ENCODE measurements at places on chromosomes 11 and 22.

DNA sequence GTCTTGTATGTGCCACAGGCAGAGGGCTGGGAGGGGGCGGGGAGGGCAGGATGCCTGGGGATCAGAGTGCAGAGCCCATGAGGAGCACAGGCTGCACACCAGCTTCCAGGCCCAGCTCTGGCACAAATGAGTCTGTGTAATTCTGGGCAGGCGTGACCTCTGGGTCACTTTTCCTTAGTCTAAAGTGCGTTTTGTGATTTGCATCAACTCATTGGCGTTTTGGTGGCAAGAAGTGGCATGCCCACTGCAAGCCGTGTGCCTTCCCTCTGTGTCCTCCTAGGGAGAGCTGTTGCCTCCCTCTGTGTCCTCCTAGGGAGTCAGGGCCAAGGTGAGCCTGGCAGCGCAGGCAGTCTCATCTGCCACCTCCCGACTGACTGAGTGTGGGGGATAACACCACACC, 17.2 kb downstream of the CHADL start:
- H3K27ac ChIP-seq = no peak overlapping the region
- no peak overlapping the region for H3K4me3 ChIP-seq
- H3K27me3 ChIP-seq = no peaks in the 10 kb centered on the region
- no peaks in the 10 kb centered on the region for H3K4me1 ChIP-seq
- H3K36me3 ChIP-seq = peaks cover 4% of the 10 kb centered on the region

GRCh38 chr11:74849525-74850391, 99.1 kb downstream of the XRRA1 start:
- no peak for DNase-seq
- H3K27me3 ChIP-seq = no peaks in the 10 kb centered on the region
- H3K27ac ChIP-seq = no peak overlapping the region
- no peak overlapping the region for H3K4me3 ChIP-seq
- no peaks in the 10 kb centered on the region for H3K4me1 ChIP-seq

GRCh38 chr11:115194802-115195110, 309.5 kb downstream of the CADM1 start:
- no peak overlapping the region for H3K27ac ChIP-seq
- H3K36me3 ChIP-seq = no peaks in the 10 kb centered on the region
- no peak overlapping the region for H3K4me3 ChIP-seq
- no peaks in the 10 kb centered on the region for H3K27me3 ChIP-seq
- no peak for DNase-seq

DNA sequence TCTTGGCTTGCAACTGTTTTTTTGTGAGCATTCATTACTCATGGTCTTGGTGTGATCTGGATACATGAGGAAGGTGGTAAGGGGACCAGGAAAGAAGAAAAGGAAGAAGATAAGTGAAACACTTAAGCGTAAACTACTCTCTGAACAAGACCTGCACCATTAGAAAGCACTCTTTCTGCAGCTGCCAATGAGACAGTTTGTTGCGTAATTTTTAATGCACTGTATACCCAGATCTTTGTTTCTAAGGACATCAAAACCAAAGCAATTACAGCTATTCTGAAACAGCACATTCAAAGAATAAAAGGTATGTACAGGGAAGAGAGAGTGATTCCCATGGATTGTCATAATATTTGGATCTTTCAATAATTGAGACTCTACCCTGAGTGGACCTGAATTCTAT, 147.4 kb downstream of the BLID start:
- no peak overlapping the region for H3K4me3 ChIP-seq
- no peaks in the 10 kb centered on the region for H3K27me3 ChIP-seq
- H3K36me3 ChIP-seq = no peaks in the 10 kb centered on the region

DNA sequence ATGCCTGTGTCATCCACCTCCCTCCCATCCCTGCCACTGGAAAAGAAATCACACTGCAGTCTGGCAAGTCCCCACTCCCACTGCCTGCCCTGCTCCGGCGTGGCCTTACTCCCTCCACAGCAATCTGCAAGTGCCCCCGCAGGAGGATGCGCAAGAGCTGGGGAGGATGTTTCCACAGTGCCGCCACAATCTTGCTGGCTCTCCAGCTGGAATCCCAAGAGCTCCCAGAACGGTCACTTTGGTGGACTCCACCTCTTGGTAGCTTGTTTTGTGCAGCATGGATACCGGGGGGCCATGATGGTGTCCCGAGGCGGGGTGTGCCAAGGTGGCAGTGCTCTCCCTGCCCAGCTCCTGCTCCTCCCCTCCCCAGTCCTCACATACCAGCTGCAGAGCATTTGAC, 76.3 kb downstream of the MICAL3 start:
- no peak for DNase-seq
- no peaks in the 10 kb centered on the region for H3K36me3 ChIP-seq
- no peak overlapping the region for H3K27ac ChIP-seq
- no peak overlapping the region for H3K4me3 ChIP-seq

DNA sequence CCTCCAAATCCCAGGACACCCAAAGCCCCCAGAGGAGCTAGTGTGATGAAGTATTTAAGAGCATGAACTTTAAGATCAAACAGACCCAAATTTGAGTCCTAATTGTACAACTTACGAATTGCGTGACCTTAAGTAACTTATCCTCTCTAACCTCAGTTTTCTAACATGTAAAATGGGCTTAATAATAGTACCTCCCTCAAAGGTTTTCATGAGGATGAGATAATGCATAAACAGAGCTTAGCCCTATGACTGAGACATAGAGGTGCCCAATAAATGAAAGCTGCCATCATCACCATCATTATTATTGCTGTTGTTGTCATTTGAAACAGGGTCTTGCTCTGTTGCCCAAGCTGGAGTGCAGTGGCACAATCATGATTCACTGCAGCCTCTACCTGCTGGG, 9.2 kb downstream of the SCN2B start:
- no peaks in the 10 kb centered on the region for H3K27me3 ChIP-seq
- H3K4me3 ChIP-seq = no peak overlapping the region
- H3K4me1 ChIP-seq = peaks cover 9% of the 10 kb centered on the region
- H3K36me3 ChIP-seq = no peaks in the 10 kb centered on the region

Data from vagina (tissue), 2 donors.